Mucosa of descending colon (tissue), 3 donors: ENCODE measurements at places on chromosomes 7 and 10. TPM values are rescaled to one million over a fixed set of nuclear protein-coding genes. Genes with fewer than 3 reads are reported as not detected.

RBP4 gene
- 5.2 TPM for total RNA-seq

MBLAC1 gene
- total RNA-seq: 4.9 TPM

CHRM2 gene
- total RNA-seq: 1.4 TPM

COG5 gene
- 56.4 TPM for total RNA-seq

GJC3 gene
- total RNA-seq: not detected

ANXA8L1 gene
- not detected for total RNA-seq

MLLT10 gene
- 35.8 TPM for total RNA-seq

DNA sequence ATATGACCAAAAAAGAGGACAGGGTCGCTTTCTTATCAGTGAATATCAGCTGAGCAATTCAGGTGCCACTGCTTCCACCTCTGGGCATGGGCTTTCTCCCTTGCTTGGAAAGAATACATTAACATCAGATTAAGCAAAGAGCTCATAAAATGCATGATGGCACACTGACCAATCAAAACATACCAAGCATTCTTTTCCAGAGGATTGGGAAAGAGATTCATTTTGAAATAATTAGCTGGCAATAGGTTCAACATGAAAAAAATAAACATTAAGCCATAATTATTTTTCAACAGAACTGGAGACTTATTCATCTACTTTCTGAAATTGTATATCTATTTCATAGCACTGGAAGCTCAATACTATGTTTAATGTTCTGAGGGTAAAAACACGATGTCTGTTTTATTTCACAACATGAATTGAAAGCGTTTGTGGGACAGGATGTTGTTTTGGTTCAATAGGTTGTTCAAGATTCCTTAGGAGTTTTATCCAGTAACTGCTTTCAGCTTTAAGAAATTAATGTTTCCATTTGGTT is 53.2 kb downstream of the TFAM start:
- no peak for DNase-seq

GRCh38 chr7:2245883-2246675 is 4.1 kb downstream of the NUDT1 start:
- peak; percentile 29 for DNase-seq

DNA sequence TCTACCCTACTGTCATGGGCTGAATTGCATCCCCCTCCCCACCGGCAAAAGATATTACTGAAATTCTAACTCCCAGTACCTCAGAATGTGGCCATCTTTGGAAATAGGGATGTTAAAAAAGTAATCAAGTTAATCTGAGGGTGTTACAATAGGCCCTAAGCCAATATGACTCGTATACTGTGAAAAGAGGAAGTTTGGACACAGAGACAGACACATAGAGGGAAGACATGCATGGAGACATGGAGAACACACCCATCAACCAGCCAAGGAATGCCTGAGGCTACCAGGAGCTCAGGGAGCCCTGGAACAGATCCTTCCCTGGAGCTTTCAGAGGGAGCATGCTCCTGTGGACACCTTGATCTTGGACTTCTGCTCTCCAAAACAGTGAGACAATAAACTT is 138.2 kb upstream of the ADO start:
- no peak for DNase-seq

DNA sequence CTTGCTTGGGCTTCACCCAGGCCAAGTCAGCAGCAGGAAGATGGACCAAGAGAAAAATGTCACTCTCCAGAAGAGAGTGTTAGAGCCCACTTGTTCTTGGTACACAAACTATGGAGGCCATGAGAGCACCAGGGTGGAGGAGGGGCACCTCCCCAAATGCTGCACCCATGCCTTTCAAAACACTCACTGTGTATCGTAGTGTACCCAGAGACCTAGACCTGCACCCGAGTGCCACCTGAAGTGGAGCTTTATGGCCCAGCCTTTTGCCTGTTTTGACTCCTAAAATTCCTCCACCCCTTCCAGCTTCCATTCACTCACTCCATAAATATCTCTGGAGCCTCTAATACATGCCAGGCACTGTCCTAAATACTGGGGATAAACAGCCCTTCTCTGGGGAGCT is 5.0 kb downstream of the SFTPD start:
- DNase-seq: no peak

DNA sequence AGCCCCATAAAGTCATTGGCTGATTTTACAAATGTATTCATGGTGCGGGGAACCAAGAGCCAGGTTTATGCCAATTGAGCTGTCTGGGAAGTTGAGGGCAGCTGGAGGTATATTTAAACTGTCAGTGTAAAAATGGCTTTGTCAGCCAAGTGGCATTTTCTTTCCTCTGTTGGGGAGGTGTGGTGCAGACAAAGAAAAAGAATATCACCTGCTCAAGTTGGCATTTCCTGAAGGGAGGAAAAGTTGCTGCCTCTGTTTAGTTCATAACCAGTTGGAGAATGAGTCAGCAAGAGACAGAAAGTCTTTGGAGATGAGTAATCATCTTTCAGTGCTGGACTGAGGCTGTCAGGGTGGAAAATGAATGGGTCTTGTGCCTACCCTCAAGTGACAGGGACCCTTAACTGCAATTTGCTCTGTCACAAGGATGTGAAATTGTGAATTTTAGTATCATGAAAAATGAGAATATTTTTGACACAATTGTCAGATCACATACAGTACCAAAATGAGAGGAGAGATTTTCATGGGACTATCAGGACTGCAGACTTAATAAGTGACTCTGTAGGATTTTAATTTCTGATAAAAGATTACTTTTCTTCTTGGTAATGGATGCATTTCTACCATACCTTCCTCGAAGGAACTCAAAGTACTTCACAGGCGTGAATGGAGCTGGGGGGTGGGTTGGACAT is 137.3 kb downstream of the ANLN start:
- no peak for DNase-seq

GRCh38 chr7:139094596-139094995 is 14.9 kb downstream of the ZC3HAV1 start:
- DNase-seq: no peak

- DNase-seq: no peak
Observed at GRCh38 chr10:91759581-91759986, 38.6 kb upstream of the TNKS2 start.

DNA sequence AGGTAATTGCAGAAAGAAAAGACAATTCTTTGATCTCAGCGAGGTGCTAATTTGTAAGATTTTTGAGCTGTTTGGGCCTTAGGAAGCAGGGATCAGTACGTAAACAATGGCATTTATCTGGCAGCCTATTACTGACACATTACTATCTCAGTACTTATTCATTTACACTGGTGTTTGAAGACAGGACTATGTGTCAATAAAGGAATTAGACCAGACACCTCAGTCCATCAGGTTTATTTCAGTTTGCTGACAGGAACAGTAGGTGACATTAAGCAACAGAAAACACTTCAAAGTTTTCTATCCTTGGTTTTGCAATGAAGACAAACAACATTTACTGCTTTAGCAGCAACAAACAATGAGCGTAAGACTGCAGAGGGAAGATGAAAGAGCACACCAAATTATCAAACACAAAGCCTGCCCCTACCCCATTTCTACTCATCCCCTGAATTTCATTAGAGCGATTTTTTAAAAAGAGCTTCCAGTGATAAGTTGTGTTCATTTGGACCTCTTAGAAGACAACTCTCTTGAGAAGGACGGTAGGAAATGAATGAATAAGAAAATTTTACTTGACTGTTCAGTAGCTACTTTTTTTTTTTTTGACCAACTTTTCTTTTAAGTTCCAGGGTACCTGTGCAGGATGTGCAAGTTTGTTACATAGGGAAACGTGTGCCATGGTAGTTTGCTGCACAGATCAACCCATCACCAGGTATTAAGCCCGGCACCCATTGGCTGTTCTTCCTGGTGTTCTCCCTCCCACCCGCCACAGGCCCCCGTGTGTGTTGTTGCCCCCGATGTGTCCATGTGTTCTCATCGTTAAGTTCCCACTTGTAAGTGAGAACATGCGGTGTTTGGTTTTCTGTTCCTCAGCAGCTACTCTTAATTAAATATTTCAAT is 138.8 kb downstream of the DKK1 start:
- no peak for DNase-seq

DNA sequence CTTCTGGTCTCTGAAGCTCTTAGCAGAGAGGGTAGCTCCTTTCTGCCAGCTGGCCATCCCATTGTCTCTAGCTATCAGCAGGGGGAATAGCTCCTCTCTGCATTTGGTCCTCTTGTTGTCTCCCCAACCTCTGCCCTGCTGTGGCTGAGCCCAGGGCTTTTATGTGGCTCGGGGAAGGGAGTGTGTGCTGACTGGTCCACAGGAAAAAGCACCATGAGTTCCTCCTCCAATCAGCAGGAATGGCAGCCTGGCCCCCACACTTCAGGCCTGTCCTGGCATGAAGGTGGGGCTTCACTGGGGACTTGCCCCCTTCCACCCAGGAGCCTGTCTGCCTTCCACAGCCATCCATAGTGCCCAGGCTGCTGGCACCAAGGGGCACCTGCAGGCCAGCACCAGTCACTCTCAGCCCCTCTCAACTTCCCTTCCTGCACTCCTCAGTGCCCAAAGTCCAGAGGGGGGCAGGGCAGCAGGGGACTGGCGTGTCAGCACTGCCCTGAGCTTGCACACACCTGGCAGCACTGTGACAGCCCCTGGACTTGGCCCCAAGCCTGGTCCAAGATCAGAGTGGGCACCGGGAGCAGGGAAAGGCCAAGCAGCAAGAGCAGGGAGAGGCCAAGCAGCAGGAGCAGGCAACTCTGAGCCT is 36.2 kb downstream of the NOLC1 start:
- no peak for DNase-seq

DNA sequence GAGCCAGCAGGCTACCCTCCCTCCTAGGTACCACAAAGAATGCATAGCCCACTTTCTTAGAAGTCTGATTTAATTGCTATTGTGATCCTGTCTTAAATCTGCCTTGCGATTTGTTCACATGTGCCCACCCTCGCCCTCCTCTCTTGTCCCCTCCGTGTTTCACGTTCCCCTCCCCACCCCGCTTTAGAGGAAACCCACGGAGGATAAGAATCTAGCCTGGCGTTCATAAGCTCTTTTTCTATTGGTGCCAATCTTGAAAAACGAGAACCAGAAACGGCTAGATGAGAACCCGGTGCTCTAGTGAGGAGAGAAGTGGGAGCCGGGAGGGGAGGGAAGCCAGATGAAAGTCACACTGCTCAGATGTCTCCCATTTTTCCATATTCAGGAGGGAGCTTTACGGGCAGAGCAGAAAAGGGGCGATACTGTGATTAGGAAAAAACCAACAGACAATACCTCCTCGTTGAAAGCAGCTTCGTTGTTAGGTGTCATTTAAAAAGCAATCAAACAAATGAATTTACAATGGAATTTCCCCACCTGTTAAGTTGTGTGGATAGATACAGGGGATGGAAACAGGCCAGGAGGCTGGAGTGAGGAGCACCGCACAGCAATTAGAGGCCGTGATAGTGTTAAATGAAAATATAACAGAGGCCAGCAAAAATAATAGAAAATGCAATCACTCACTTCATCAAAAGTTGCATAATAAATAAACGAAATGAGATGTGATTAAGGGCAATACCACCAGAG is 272.1 kb downstream of the GATA3 start:
- DNase-seq: no peak

DNA sequence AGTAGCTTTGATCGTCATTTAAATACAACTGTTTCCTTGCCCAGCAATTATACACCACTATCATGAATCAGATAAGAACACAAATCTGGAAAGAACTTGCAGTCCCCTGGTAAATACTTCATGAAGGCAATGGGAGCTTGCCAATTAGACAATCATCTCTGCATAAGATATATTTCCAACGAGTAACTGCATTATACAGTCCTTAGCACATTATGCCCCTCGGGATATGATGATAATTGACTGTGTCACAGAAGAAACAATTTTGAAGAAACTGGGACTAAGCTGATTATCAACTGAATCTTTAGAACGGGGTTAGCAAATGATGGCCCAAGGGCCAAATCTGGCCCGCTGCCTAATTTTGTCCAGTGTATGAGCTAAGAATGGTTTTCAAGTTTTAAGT is 155.7 kb downstream of the TRIL start:
- no peak for DNase-seq

DNA sequence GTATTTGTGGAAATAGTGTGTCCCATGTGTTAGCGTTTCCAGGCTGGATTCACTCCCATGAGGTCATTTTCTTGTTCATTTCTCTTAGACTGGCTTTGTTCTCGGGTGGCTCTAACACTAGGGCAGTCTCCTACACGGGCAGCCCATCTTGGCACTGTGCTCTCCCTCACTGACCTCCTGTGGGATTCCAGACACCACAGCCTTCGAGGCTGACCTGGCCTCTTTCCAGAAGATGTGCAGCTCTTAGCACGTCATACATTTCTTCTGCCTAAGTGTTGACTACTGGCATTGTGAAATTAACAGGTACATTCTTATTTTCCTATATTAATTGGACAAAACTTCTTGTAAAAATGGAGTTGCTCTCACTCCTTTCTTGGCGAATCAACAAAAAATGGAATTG is 72.8 kb downstream of the INSYN2A start:
- DNase-seq: no peak

GRCh38 chr7:17466216-17466615 is 167.8 kb downstream of the AHR start:
- DNase-seq: no peak

- DNase-seq: no peak
Observed at GRCh38 chr7:116062666-116063065, 32.1 kb upstream of the TFEC start.

GRCh38 chr7:52775876-52776275 is 259.6 kb upstream of the POM121L12 start:
- no peak for DNase-seq

- DNase-seq: peak; percentile 39
Observed at GRCh38 chr10:71835671-71836595, 15.1 kb downstream of the PSAP start.

DNA sequence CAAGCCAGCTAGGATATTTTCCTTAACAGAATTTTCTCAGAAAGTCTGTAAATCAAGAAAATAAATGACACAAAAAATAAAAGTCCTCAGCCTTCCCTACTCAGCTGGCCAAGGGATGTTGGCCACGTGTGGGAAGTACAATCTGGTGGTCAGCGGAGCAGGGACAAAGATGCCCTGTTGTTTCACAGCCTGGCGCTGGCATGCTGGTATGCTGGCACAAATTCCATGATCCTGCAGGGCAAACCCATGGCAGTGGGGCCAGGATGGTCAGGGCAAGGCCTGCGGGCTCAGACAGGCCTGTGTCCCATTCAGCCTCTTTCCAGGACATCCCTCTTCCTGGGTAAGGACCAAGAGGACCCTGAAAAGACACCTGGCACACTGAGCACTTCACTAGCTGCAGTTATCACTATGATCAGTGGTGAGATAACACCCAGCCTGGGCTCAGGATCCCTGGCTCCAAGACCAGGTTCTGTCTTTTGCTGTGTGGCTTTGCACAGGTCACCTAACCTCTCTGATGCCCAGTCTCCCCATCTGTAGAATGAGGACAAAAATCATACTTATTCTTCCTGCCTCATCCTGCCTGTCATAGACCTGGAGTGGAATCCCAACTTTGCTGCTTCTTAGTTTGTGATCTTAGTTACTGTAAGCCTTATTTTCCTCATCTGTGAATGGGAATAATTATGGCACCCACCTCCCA is 10.8 kb upstream of the HSPA12A start:
- no peak for DNase-seq

GRCh38 chr7:136251826-136252225 is 274.7 kb upstream of the MTPN start:
- no peak for DNase-seq

DNA sequence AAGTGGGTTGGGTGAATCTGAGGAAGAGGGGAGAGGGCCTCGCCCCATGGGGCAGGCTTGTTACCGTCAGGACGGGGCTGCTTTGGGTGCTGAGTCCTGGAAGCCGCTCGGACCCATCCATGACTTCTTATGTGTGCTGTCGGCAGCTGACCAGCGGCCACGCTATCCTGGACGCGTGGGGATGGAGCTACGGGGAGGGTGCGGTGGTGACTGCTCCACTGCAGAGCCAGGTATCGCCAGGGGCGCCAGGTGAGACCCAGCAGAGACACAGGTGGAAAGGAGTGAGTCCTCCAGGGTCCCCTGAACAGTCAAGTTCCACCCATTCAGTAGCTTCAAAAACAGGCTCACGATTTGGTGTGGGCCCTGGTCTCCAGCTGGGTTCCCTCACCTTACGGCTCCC is 10.6 kb upstream of the FAM20C start:
- no peak for DNase-seq
